CD4-positive, alpha-beta T cell treated with Interleukin-17A for 4 hours (primary cell): ENCODE measurements at places on chromosomes 2 and 18.
A peak's percentile ranks its signal among the peaks of the same experiment; 100 is the strongest.

GRCh38 chr2:12176623-12177454, 430.4 kb downstream of the LPIN1 start:
- DNase-seq, result peak; percentile 18

GRCh38 chr2:5766561-5766960, 74.4 kb downstream of the SOX11 start:
- DNase-seq, result no peak

DNA sequence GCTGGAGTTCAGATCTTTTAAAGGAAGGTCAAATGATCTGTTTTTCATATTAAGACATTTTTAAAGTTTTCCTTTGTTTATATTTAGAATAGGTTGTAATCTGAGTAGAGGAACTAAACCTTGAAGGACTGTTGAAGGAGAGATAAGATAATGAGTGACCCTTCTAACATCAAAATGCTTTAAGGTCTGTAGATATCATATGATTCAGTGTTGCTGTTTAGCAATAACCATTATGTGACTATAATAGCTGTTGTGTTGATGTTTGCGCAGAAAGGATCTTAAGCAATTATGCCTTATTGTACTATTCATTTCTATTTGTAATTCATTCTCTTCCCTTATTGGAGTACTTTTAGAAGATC, 60.0 kb downstream of the SLC16A14 start:
- no peak for DNase-seq

- DNase-seq, result no peak
Observed at GRCh38 chr2:187819624-187820023, 265.4 kb upstream of the TFPI start.

GRCh38 chr18:67217551-67218166, 298.9 kb downstream of the DSEL start:
- peak; percentile 70 for DNase-seq

- DNase-seq, result no peak
Observed at GRCh38 chr2:201808027-201808426, 1.7 kb downstream of the CDK15 start.

DNA sequence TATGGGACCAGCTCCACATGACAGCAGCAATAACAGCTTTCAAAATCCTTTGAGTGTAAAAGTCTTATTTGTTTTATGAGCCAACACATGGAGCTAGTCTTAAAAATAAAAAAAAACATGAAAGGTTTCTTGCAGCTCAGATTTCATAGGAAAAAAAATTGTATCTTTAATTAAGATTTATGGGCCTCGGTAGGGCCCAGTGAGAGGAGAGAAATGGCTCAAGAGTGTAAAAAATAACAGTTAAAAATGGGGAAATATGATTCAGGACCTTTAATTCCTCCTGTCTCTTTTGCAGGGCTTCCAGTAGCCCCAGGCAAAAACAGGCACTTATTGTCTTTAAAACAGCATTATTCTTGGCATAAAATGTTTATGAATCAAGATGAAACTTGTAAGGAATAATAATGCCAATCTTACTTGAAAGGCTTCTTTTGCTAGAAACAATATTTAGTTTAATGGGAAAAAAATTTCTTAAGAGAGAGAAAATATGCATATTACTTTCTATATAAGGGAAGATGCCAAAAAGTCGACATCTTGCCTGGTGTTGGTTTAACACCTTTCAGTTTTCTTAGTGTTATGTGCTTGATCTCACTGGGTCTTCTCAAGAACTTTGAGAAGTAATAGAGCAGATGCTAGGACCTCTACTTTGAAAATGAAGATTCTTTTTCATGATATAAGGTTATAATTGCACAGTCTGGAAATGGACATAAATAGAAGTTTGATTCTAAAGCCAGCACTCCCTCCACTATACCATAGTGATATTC, 71.3 kb upstream of the SETBP1 start:
- no peak for DNase-seq

DNA sequence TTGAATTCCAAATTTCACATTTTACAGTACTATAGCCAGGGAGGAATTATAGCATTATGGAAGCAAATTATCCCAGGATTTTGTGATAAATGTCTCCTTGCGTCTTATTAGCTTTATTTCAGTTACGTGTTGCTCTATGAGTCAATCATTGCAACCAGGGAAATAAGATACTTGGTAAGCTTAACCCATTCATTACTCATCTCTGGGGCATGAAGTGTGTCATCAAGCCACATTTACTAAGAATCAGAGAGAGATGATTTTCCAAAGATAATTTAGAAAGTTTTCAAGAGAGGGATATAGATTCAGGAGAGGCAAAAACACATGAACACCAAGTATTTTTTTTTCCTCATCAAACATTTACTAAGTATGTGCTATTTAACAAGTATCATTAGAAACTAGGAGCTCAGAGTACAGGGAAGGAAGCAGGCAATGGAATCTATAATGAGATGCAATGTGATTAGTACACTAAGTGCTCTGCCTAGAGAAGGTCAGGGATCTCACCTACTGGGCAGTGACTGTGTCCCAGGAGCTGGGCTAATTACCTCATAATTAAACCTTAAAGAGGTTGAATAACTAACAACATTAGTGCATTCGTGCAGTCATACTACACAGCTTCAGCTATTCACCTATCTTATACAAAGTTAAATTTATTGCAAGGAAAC, 217.8 kb upstream of the NXPH2 start:
- no peak for DNase-seq

GRCh38 chr2:60047347-60047746, 506.1 kb downstream of the BCL11A start:
- no peak for DNase-seq

- no peak for DNase-seq
Observed at GRCh38 chr2:241064802-241065354, 37.2 kb downstream of the MTERF4 start.

- DNase-seq, result no peak
Observed at GRCh38 chr2:97663626-97663961, 250 bp downstream of the ACTR1B start.

- no peak for DNase-seq
Observed at GRCh38 chr2:3914241-3914640, 210.9 kb downstream of the DCDC2C start.

- no peak for DNase-seq
Observed at GRCh38 chr2:220660277-220661145, 911.6 kb downstream of the EPHA4 start.

DNA sequence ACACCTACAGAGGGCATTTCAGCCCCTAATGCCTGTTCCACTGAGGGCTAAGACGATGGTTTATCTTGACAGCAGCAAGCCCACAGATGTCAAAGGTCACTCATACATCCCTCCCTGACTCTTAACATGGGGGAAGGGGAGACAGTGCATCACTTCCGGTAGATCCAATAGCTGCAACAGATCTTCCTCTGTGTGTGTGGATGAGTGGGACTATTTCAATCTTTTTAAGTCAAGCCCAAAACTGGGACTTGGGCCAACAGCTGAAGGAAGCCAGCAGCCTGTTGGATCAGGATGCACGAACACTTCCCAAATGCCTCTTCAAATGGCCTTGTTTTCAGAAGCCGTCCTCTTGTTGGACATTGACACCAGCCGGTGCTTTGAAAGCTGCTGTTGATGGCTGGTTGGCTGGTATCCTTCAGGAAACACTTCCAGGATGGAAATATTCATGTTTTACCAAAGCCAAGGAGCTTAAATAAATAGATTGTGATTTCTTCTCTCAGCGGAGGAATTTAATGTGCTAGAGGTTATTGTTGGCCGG, 59.2 kb downstream of the IL1R2 start:
- DNase-seq, result no peak

- DNase-seq, result no peak
Observed at GRCh38 chr2:112688086-112688880, 32.5 kb upstream of the NT5DC4 start.

DNA sequence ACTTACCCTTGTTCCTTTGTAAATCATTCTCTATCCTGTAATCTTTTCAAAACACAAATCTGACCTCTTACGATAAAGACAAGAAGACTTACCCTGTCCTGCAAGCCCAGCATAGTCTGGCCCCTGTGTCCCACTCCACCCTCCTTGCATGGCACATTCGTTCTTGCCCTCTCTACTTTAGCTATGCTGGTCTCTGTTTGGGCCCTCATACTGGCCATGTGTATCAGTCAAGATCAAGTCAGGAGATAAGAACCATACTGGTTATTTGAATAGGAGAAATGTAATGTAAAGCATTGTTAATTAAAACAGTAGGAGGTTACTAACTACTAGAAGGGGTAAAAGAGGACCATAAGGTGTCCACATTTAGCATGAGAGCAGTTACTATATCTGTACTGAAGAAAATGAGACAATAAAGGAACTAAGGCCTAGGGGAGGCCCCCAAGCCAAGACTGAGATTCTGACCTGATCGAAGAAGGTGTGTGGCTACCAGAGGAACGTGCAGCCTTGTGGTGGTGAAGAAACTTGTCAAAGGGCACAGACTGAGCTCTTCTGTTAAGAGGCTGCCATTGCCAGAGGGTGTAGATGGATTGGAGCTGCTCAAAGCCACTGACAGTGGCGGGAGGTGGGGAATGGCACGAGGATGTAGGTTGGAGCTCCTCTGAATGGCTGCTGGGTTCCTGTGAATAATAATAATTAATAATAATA, 80.8 kb downstream of the KCTD18 start:
- DNase-seq, result no peak

GRCh38 chr2:32095671-32096070, 32.3 kb downstream of the SPAST start:
- DNase-seq, result no peak

DNA sequence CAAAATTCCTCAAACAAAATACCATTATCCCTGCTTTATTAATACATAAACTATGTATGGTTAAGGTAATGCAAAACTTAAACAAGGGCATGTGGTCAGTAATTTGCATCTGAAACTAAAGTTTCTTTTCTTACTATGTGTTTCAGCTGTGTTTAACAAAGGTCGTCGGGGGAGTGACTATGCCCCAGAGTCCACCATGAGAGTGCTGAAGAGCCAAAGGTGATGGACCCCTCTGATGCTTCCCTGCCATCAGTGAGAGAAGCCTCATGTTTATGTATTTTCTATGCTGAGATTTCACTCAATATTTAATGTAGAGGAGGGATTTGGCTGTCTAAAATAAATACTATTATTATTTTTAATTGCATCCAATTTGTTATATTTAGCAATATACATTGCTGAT, 707.2 kb upstream of the REG3G start:
- no peak for DNase-seq

DNA sequence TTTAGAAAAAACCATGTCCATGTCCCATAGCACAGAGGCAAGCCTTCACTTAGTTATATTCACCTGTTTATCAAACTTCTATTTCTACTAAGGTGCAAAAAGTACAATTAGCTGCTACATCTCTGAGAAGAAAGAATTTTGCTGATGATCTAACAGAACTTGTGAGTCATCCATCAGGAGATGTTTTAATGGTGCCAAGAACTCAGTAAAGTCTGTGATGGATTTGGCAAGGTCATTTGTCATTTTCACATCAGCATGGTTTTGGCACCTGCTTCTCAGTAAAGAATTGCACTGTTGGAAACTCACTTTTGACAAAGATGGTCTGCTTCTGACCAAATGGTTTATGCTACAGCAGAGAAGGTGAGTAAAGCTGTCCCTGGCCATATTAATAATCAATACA, 195.7 kb upstream of the TMEFF2 start:
- DNase-seq, result no peak

DNA sequence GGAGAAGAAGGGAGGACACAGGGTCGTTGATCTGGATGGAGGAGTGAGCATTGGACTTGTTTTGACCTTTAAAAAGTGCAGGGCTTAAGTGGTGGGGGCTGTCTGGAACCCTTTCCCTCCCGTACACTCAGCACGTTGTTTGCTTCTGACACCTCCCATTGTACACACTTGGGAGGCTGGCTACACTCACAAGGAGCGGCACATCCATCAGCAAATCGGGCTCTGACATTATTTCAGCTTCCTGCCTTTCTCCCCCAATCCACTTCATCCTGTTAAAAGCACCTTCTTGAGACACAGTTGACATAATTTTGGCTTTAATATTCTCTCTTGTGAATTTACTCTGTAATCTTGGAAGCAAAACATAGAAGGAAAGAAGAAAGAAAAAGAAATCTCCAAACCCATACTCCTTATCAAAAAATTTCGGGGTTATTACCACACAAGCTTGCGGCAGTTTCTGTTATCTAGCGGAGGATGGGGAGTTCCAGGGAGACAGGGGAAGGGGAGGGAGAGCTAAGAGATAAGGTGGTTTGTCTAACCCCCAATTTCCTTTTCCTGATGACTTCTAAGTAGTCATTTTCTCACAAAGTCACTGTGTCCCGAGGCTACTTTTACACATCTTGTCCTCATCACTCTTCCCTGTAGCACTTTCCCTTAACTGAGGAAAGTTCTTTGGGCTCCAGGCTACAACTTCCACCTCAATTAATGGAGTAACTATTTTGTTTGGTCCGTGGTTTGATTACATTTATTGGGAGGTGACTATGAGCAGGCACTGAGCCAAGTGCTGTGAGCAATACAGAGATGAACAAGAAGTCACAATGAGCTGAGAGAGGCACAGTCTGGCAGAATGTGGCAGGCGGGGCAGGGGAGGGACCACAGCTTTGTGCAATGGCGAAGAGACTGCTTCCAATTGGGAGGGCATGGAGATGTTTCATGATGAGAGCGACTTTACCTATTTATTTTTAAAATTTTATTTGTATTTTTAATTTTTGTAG, 240.1 kb upstream of the MEX3C start:
- DNase-seq, result no peak

- DNase-seq, result no peak
Observed at GRCh38 chr2:230408244-230408842, 7.7 kb upstream of the SP100 start.

- DNase-seq, result peak; percentile 85
Observed at GRCh38 chr2:85266146-85267041, 61.4 kb downstream of the TGOLN2 start.

GRCh38 chr2:99692785-99693184, 203.0 kb upstream of the REV1 start:
- DNase-seq, result no peak

- DNase-seq, result no peak
Observed at GRCh38 chr2:48268671-48269070, 261.3 kb upstream of the STON1 start.

DNA sequence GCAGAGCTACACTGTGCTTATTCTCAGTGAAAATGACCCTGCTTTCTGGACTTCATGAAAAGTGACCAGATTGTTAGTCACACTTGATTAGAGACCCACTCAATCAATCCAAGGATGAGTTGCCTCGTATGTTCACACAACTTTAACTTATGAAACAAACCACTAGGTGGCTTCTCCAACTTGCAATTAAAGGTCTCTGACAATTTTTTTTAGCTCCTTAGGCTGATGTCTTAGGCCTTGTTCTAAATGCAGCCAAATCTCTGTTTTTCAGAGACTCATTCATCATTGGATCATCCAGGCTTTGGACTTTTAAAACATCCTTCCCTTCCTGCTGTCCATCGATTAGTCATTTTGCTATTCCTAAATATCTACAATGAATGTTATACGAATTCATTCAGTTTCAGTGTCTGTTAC, 63.4 kb downstream of the MREG start:
- DNase-seq, result no peak
